ENCODE measurements at places on chromosomes 6 and 20. TPM values are rescaled to one million over a fixed set of nuclear protein-coding genes. Genes with fewer than 3 reads are reported as not detected.

- DNase-seq: peak; percentile 52
Observed at GRCh38 chr6:19303383-19303782, 533.8 kb upstream of the ID4 start.

- DNase-seq: no peak
Observed at GRCh38 chr6:118685823-118686449, 34.5 kb upstream of the CEP85L start.

- peak; percentile 97 for DNase-seq
Observed at GRCh38 chr20:62704341-62704948, 4.2 kb upstream of the NTSR1 start.

DNA sequence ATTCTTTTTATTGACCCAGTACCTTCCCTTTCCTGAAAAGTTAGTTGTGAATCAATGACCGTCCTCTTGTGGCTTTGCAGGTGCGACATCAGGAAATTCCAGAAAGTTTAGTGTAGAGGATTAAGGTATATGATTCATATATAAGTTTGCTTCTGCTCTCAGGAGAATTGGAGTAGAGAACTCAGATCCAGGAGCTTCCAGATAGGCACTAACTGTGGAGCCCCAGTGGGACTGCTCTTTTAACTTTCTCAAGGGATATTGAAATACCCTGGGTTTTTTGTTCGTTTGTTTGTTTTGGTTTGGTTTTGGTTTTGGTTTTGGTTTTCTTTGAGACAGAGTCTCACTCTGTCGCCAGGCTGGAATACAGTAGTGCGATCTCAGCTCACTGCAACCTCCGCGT, 9.5 kb downstream of the TAAR2 start:
- DNase-seq: peak; percentile 15

DNA sequence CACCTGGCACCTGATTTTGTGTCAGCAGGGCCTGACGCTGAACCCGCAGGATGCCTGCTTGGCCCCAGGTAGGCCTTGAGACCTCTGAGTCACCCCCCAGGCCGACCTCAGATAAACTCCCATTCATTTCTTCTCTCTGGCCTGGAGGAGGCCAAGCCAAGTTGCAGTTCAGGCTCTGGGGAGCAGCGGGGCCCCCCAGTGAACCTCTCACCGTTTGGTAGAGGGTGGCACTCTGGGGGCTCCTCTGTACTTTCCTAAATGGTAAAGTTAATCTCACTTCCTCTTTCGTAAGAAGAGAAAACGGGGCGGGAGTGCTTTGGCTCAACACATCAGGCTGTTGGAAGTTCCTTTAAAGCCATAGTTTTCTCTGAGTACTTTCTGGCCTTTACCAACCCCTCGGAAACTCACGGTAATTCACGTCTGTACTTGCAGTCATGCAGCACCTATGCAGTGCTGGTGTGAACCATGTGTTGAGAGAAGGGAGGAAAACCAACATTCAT, 2.8 kb downstream of the SIRPA start:
- DNase-seq: no peak

DNA sequence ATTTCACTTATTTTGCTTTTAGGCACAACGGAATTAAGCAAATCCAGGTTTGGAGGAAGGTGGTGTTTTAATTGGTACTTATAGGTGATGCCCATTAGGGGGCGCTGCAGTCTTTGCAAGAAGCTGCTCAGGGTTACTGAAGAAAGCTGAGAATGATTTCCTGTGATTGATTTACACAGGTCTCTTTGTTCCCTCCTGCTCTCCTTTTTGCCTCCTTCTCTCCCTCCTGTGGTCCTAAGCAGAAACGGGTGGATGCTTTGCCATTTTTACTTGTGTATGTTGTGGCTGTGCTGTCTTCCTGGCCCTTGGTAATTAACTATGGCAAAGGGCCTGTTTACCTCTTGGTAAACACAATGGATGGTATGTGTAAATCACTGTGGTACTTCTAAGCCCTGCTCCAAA, 97.8 kb downstream of the ANKS1A start:
- peak; percentile 71 for DNase-seq

GRCh38 chr6:33967966-33968724, 164.3 kb upstream of the MLN start:
- no peak for DNase-seq

Gene TCEA2
- total RNA-seq: 21.1 TPM

Gene RNF144B
- 5.4 TPM for total RNA-seq

Gene MAP7
- total RNA-seq: 0.15 TPM

Gene KCNS1
- 1.5 TPM for total RNA-seq

Gene ANKRD66
- not detected for total RNA-seq

All from M059J (cell line).